ENCODE measurements at places on chromosomes 12 and 14. TPM values are rescaled to one million over a fixed set of nuclear protein-coding genes. Genes with fewer than 3 reads are reported as not detected.

Gene MTRFR
- total RNA-seq: 34.2 TPM

GRCh38 chr14:28758885-28759652, 7.5 kb upstream of the FOXG1 start:
- H3K36me3 ChIP-seq: no peaks in the 10 kb centered on the region
- H3K27ac ChIP-seq: peak overlapping the region; percentile 34
- H3K27me3 ChIP-seq: peaks cover 68% of the 10 kb centered on the region
- no peaks in the 10 kb centered on the region for H3K4me1 ChIP-seq
- no peak for DNase-seq

GRCh38 chr12:118979763-118980406, 1.5 kb upstream of the SRRM4 start:
- no peak for DNase-seq
- H3K4me3 ChIP-seq: no peak overlapping the region

- H3K36me3 ChIP-seq: peaks cover 4% of the 10 kb centered on the region
- H3K4me3 ChIP-seq: no peak overlapping the region
- no peak for DNase-seq
- peaks cover 31% of the 10 kb centered on the region for H3K4me1 ChIP-seq
- H3K27me3 ChIP-seq: no peaks in the 10 kb centered on the region
- no peak overlapping the region for H3K27ac ChIP-seq
These were observed 9.4 kb downstream of the PPP1R12A start for GRCh38 chr12:79925492-79925891.

GRCh38 chr12:56189918-56190694, 823 bp upstream of the SMARCC2 start:
- H3K27me3 ChIP-seq: peaks cover 2% of the 10 kb centered on the region
- peak overlapping the region; percentile 96 for H3K27ac ChIP-seq
- peak overlapping the region; percentile 93 for H3K4me3 ChIP-seq
- DNase-seq: peak; percentile 77
- peaks cover 12% of the 10 kb centered on the region for H3K36me3 ChIP-seq
- peaks cover 55% of the 10 kb centered on the region for H3K4me1 ChIP-seq

DNA sequence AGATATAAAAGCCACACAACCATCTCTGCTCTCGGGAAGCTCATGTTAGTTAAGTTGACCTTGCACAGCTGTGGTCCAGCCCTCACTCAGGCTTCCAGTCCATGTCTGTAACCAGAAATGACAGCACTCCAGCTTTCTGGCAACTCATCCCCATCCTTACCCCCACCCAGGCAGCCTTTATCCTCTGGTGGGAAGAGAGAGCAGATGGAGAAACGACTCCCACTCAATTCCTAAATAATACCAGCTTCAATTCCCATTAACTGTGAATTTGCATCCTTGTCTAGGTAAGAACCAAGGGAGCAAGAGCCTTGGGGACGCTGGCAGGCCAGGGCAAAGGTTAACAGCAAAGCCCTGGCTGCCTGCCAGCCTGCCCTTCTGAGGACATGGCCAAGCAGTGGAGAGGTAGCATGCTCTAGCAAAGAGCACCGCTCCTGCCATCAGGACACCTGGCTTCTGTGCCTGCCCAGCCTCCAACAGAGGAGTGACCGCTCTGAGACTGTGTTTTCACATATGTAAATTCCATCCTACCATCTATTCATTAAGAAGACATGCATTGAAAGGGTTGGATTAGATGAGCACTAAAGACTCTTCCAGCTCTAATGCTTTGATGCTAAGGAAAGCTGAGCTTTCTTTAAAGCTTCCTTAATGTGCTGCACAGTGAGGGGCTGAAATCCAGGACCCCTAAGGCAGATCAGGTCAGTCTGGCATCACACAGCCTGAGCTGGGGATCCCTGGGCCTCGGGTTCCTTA, 236.1 kb downstream of the GRIN2B start:
- no peak for DNase-seq
- no peak overlapping the region for H3K27ac ChIP-seq
- H3K4me1 ChIP-seq: no peaks in the 10 kb centered on the region
- no peaks in the 10 kb centered on the region for H3K36me3 ChIP-seq
- H3K4me3 ChIP-seq: no peak overlapping the region

Gene DUSP16
- total RNA-seq: 49.3 TPM

DNA sequence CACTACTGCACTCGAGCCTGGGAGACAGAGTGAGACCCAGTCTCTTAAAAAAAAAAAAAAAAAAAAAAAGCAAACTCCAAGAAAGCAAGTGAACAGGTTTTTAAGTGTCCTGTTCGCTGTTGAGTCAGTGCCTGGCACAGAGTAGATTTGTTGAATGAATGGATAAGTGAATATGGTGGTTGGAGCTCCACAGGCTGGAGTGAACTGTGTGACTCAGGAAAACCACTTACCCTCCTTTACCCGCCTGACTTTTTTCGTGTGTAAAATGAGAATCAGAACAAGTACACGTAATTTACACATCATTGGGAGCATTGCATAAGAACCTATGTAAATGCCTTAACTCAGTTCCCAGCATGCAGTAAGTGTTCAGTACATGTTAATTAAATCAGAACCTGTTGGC, 24.0 kb upstream of the ESRRB start:
- no peak for DNase-seq
- H3K4me1 ChIP-seq: no peaks in the 10 kb centered on the region
- H3K4me3 ChIP-seq: no peak overlapping the region

Gene TOGARAM1
- total RNA-seq: 9.3 TPM

DNA sequence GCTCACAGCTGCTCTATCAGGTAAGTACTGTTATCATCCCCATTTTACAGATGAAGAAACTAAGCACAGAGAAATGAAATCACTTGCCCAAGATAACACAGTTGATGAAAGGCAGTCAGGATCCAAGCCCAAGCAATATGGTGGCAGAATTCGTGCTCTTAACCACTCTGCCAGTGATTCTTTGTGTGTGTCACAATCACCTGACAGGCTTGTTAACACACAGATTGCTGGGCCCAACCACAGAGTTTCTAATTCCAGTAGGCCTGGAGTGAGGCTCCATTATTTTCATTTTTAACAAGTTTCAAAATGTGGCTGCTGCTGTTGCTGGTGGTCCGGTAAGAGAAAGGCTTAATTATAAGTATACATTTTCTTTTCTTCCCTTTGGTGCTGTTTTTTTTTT, 134.2 kb downstream of the TGFB3 start:
- H3K36me3 ChIP-seq: no peaks in the 10 kb centered on the region
- no peaks in the 10 kb centered on the region for H3K4me1 ChIP-seq
- no peaks in the 10 kb centered on the region for H3K27me3 ChIP-seq
- H3K4me3 ChIP-seq: no peak overlapping the region
- no peak for DNase-seq

DNA sequence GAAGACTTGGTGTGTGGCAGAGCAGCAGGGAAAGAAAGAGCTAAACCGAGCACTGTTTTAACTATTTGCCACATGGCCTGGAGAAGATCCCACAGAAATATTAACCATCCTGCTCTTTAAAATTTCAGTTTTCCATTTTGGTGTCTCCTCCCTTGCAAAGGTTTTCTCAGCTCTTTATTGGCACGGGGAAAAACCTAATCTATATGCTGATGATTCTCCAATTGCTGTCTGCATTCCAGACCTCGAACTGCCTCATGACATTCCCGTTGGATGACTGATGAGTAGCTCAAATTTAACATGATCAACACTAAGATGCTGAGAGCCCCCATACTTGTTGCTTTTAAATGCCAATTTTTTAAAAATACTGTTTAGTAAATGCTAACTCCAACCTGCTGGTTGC, 115.0 kb downstream of the EMP1 start:
- H3K27ac ChIP-seq: no peak overlapping the region
- DNase-seq: no peak
- no peaks in the 10 kb centered on the region for H3K27me3 ChIP-seq
- no peak overlapping the region for H3K4me3 ChIP-seq

- no peak overlapping the region for H3K4me3 ChIP-seq
- no peaks in the 10 kb centered on the region for H3K36me3 ChIP-seq
- no peak for DNase-seq
- H3K27ac ChIP-seq: no peak overlapping the region
- peaks cover 1% of the 10 kb centered on the region for H3K27me3 ChIP-seq
These were observed 101.7 kb downstream of the RTN1 start for GRCh38 chr14:59768855-59769375.

DNA sequence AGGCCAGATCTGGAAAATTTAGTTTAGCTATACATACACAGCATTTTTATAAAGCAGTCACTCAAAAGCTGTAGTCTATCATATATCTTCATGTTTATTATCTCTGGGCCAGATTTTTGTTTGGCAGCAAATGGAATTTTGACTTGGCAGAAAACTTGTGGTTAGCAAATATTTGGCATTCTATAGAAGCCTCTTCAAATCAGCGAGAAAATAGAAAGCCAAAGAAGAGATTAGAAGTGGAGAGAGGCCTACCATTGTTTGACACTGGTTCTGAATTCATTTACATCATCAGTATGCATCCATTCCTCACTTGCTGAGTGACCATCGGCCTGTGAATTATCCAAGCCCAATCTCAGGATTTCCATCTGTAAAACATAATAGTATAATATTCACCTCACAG, 1077.6 kb downstream of the GALC start:
- no peak overlapping the region for H3K4me3 ChIP-seq
- H3K4me1 ChIP-seq: no peaks in the 10 kb centered on the region
- no peaks in the 10 kb centered on the region for H3K36me3 ChIP-seq
- no peaks in the 10 kb centered on the region for H3K27me3 ChIP-seq

DNA sequence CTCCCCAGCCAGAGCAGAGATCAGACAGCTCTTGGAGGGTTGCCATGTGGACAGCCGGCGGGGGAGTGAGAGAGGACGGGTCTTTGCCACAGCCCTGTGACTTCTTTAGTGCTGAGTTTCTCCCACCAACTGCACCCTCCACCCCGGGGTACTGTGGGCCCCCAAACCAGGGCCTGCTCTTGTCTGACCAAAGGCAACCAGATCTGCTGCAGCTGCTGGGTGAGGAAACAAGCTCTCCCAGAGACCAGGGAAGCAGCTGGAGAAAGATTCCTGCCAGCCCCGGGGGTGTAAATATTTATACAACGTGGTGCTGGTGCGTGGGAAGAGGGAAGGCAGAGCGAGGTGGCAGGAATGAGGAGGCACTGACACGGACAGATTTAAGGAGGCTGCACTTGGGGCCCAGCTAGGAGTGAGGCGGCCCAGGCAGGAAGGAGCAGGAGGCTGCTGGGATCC, 14.3 kb upstream of the ZFP36L1 start:
- H3K27me3 ChIP-seq: peaks cover 4% of the 10 kb centered on the region
- peaks cover 15% of the 10 kb centered on the region for H3K4me1 ChIP-seq
- H3K27ac ChIP-seq: no peak overlapping the region
- H3K4me3 ChIP-seq: no peak overlapping the region
- peaks cover 5% of the 10 kb centered on the region for H3K36me3 ChIP-seq

DNA sequence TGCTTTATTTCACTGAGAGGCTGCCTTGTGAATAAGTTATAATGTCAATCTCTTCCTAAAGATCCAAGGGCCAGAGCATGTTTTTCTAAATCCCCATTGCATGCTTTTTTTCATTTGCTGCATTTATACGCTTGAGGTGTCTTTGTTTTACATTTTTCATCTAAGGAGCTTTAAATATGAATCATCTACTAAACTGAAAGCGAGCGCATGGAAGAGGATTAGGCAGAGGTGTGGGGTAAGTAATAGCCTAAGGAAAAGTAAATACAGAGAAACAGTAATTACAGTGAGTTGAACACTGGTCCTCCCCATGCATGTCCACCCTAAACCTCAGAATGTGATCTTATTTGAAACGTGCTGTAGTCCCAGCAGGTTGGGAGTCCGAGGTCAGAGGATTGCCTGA, 76.4 kb upstream of the METAP2 start:
- peaks cover 2% of the 10 kb centered on the region for H3K36me3 ChIP-seq
- no peaks in the 10 kb centered on the region for H3K27me3 ChIP-seq
- DNase-seq: no peak
- H3K27ac ChIP-seq: no peak overlapping the region
- H3K4me3 ChIP-seq: no peak overlapping the region

Gene CFAP73
- total RNA-seq: 0.17 TPM

DNA sequence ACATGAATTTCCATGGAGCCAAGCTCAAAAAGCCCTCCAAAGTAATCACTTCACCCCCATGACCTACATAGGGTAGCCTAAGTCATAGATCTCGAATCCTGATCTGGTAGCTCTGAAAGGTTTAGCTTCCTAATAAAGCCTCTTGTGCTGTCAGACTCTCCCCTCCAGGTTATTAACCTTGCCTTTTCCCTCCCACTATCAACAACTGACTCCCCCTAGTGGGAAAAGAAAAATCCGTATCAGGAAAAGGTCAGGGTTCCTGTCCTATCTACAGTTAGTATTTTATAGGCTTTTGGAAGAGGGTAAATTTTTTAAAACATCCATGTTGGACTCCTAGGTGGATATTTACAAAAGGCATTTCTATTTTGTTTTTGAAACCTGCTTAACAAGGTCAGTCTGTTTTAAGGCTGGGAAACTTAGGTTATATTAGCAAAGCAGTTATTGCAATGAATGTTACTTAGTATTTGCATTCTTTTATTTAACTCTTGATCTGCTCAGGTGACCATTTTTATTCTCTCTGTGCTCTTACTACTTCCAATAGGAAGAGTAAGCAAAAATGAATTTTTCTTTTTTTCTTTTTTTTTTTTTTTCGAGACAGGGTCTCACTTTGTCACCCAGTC, 8.0 kb downstream of the YY1 start:
- H3K4me3 ChIP-seq: no peak overlapping the region
- peaks cover 49% of the 10 kb centered on the region for H3K4me1 ChIP-seq
- no peaks in the 10 kb centered on the region for H3K27me3 ChIP-seq
- H3K36me3 ChIP-seq: peaks cover 13% of the 10 kb centered on the region
- DNase-seq: no peak

DNA sequence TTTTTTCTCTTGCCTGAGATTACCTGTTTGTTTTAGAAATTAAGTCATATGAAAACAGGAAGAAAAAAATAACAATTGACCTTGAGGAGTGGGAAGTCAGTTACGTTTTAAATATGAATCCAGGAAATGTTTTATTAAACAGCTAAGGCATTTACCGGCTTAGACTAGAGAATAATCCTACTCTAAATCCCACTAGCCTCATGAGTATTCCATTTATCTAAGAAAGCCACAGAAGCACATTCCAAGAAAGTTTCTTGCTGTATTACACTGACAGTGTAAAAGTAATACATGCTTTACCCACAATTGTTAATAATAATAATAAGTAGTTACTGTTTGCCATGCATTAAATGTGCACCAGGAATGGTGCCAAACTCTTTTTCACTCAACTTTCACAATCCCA, 90.9 kb downstream of the BMP4 start:
- no peaks in the 10 kb centered on the region for H3K27me3 ChIP-seq
- H3K27ac ChIP-seq: no peak overlapping the region
- no peak for DNase-seq
- no peaks in the 10 kb centered on the region for H3K36me3 ChIP-seq
- H3K4me1 ChIP-seq: no peaks in the 10 kb centered on the region
- H3K4me3 ChIP-seq: no peak overlapping the region

Gene NPAS3
- total RNA-seq: not detected

Gene TMED10
- total RNA-seq: 195 TPM

- H3K27me3 ChIP-seq: no peaks in the 10 kb centered on the region
- no peak for DNase-seq
- no peak overlapping the region for H3K27ac ChIP-seq
- H3K4me1 ChIP-seq: no peaks in the 10 kb centered on the region
- H3K4me3 ChIP-seq: no peak overlapping the region
These were observed 54.5 kb downstream of the CRACR2A start for GRCh38 chr12:3698218-3698974.

Gene RD3L
- total RNA-seq: not detected

Gene GPRC5D
- not detected for total RNA-seq

GRCh38 chr14:105042813-105043212, 21.9 kb upstream of the CDCA4 start:
- DNase-seq: no peak
- peaks cover 16% of the 10 kb centered on the region for H3K4me1 ChIP-seq
- H3K36me3 ChIP-seq: no peaks in the 10 kb centered on the region
